Activated CD8-positive, alpha-beta T cell treated with anti-CD3 and anti-CD28 coated beads, Interleukin-2, amount 10 ng/mL, durations not matched to agents 7 days and 5 days (primary cell): ENCODE measurements at places on chromosomes 7 and 10.

DNA sequence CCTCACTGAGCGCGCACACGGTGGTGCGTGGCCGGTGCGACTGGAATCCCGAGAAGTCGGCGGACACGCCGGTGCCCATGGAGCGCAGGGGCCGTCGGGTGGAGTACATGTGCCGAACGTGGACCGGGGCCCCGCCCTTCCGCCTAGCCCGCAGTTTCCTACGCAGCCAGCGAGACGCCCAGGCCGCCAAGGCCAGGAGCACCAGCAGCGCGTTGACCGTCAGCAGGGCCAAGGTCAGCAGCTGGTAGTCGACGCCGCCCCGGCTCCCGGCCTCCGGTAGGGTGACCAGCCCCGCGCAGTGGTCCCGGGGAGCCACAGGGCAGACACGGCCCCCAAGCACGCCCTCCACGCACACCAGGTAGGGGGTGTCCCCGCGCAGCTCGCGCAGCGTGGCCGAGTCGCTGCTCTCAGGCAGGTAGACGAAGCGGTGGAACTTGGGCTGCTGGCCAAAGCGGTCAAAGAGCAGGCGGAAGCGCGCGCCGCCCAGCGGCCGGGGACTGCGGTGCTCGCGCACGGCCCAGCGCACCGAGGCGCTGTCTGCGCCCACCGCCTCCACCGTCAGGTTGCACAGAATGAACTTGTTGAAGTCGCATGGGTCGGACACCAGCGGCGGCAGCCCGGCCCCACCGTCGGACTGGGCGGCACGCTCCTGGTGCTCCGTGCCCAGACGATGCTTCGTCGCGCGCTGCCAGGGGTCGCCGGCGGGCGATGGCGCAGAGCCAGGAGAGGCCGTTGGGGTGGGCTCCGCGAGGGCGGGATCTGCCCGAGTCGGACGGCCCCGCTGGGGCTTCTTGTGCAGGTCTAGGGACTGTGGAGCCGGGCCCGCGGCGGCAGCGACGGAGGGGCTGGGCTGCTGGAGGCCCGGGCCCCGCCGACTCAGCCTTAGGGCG lies 2.2 kb downstream of the TRIL start:
- peaks cover 18% of the 10 kb centered on the region for H3K4me1 ChIP-seq
- H3K36me3 ChIP-seq = peaks cover 6% of the 10 kb centered on the region
- H3K27ac ChIP-seq = no peak overlapping the region
- H3K27me3 ChIP-seq = peaks cover 73% of the 10 kb centered on the region
- DNase-seq = peak; percentile 33

DNA sequence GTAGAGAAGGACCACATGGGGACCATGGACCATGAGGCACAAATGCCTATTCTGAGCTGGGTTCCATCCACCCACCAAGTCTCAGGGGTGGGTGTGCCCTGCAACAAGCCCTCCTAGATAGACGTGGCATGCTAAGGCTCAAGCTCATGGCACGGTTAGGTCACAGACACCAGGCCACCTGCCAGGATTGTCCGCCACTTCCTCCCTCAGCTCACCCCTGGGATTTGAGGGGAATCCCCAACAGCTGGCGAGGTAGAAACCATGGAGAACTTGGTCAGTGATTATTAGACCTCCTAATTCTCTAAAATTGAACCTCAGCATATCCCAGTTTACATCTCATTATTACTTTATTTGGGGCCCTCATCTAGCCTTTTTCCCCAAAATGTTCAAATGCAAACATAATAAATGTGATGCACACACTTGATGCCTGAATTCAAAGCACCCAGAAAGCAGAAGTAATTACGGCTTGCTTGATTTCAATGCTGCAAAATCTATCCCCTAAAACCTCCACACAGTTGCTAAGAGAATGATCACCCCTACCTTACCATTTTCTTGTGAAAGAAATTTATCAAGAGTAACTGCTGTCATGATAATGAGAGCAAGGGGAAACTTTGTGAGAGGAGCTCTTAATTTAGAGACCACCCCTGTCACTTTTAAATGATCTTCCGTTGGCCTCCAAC lies 366.6 kb upstream of the PFKP start:
- H3K36me3 ChIP-seq = no peaks in the 10 kb centered on the region
- no peak overlapping the region for H3K27ac ChIP-seq
- no peaks in the 10 kb centered on the region for H3K4me1 ChIP-seq
- H3K4me3 ChIP-seq = no peak overlapping the region

DNA sequence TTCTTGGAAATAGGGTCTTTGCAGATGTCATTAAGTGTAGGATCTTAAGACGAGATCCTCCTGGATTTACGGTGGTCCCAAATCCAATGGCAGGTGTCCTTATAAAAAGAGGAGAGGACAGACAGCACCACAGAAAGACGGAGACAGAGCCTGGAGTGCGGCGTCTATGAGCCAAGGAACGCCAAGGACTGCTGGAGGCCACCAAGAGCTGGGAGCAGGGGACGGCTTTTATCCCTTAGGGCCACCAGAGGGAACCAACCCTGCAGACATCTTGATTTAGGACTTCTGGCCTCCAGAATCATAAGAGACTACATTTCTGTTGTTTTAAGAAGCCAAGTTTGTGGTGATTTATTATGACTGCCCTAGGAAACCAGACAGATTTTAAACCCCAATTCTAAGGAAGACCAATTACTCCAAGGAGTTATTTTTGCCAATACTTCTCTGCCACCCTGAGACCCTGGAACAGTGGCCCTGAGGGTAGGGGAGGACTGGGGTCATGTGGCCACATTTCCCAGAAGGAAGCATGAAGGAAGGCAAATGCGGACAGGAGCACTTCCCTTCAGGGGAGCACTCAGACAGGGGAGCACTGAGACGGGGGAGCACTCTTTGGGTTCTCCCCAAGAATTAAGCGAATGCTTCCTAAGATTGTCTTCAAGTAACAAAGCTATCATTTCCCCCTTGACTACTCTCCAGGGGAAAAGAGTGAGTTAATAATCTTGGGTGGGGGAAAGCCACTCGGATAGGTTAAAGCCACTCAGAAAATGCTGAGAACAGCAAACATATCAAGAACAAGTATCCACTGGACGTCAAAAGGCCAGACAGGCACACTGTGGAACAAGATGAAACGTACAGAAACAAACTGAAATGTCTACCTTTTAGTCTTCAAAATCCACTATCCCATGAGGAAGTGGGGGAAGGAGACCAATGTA lies 67.5 kb downstream of the CHST15 start:
- DNase-seq = no peak
- H3K27me3 ChIP-seq = peaks cover 2% of the 10 kb centered on the region
- H3K4me3 ChIP-seq = no peak overlapping the region

DNA sequence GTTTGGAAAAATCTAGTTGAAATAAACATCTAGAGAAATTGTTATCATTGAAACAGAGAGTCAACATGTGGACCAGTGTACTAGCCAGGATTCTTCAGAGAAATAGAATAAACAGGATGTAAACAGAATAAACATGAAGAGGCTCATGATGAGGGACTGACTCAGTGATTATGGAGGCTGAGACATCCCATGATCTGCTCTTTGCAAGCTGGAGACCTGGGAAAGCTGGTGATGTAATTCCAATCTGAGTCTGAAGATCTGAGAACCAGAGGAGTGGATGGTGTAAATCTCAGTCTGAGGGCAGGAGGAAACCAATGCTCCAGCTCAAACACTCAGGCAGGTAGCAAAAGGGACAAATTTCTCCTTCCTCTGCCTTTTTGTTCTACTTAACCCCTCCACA lies 62.9 kb upstream of the FAM180A start:
- no peak overlapping the region for H3K27ac ChIP-seq
- no peak overlapping the region for H3K4me3 ChIP-seq
- DNase-seq = no peak
- no peaks in the 10 kb centered on the region for H3K36me3 ChIP-seq

GRCh38 chr7:50262916-50263690 lies 41.4 kb upstream of the IKZF1 start:
- DNase-seq = no peak
- no peaks in the 10 kb centered on the region for H3K27me3 ChIP-seq
- H3K27ac ChIP-seq = peak overlapping the region; percentile 91
- peak overlapping the region; percentile 35 for H3K4me3 ChIP-seq
- H3K4me1 ChIP-seq = peaks cover 89% of the 10 kb centered on the region

DNA sequence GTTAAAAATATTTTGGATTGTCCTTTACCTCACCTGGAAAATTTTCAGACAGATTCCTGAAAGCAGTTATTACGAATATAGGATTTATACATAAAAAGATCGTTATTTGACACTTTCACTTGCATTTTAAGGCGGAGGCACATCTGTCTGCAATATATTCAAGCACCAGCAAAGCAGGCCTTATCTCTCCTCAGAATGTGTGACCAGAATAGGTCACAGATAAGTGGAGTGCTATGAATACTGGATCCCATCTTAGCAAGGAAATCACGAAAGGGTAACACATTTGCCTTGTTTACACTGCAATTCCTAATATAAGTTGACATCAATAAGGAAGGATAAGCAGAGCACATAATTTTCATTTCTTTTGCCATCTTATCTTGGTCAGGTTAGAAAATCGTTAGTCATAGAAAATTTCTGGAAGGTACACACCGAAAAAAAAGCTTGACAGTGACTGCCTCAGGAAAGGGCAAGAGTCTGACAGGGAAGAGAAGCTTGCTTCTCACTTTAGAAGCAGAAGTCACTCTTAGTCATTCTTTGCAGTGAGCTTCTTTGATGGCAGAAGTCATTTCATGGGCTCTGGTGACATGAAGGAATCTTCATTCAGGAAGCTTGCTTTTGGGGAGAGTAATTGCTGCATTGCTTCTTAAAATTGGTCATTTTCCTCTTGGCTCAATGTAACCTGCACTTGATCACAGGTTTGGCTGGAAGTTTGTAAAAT lies 98.1 kb upstream of the STK17A start:
- H3K36me3 ChIP-seq = no peaks in the 10 kb centered on the region
- no peak overlapping the region for H3K27ac ChIP-seq
- H3K4me1 ChIP-seq = no peaks in the 10 kb centered on the region
- peaks cover 10% of the 10 kb centered on the region for H3K27me3 ChIP-seq

GRCh38 chr10:126301701-126302475 lies 86.4 kb downstream of the ADAM12 start:
- no peak overlapping the region for H3K4me3 ChIP-seq
- no peak for DNase-seq
- no peak overlapping the region for H3K27ac ChIP-seq

DNA sequence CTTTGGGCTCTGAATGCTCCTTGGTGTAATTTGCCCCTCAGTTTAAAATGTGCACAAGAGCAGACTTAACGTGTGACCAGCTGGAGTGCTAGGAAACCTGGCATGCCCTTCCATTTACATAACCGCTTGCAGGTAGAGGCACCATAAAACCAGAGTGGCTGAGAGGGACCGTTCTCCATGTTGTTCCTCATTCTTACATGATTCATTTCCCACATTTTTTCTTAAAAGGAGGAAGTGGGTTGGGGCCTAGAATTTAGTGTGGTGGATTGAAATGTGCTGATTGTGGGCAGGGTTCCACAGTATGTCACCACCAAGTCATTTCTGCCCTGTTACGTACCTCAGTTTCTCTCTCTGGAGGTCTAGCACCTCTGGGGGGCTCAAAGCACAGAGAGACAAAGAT lies 375.8 kb upstream of the VSTM2A start:
- DNase-seq = no peak
- H3K4me1 ChIP-seq = no peaks in the 10 kb centered on the region
- H3K27ac ChIP-seq = no peak overlapping the region
- H3K4me3 ChIP-seq = no peak overlapping the region

DNA sequence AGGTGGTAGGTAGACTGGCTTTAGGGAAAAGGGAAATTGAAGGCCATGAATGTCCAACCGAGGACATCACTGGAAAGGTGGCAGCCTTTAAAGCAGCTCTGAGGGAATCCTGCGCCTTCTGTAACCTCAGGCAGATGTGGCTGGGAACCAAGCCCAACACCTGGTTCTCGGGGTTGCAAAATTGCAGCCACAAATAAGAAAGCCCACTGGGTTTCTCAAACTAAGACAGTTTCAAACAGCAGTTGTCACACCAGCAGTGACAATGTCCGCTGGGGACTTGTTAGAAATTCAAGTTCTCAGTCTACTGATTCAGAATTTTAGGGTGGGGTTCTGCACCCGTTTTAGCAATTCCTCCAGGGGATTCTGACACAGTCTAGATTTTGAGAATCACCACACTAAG lies 42.7 kb upstream of the STEAP1B start:
- no peak overlapping the region for H3K27ac ChIP-seq
- DNase-seq = no peak
- H3K4me1 ChIP-seq = peaks cover 2% of the 10 kb centered on the region
- no peak overlapping the region for H3K4me3 ChIP-seq
- H3K36me3 ChIP-seq = no peaks in the 10 kb centered on the region

GRCh38 chr10:3072641-3073360 lies 5.5 kb downstream of the PFKP start:
- no peak overlapping the region for H3K27ac ChIP-seq
- H3K27me3 ChIP-seq = no peaks in the 10 kb centered on the region
- H3K4me3 ChIP-seq = no peak overlapping the region
- peaks cover 72% of the 10 kb centered on the region for H3K36me3 ChIP-seq
- DNase-seq = no peak
- H3K4me1 ChIP-seq = peaks cover 65% of the 10 kb centered on the region

DNA sequence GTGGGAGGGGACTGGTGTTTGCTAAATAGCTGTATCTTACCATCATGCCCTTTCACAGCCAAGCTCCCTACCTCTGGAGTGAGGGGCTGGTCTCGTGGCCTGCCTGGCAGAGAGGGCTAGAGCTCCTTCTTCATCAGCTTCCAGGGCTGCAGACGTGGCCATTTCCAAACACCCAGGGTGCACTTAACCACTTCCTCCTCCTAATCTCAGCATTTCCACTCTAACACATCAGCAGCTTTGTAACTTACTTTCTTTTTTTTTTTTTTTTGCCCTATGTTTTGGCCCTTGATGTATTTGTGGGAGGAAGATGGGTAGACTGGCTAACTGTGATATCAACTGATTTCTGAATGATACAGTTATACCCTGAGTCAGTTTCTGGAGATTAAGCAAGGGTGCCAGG lies 27.4 kb downstream of the LRRC4 start:
- H3K36me3 ChIP-seq = peaks cover 7% of the 10 kb centered on the region
- H3K27ac ChIP-seq = no peak overlapping the region
- H3K27me3 ChIP-seq = no peaks in the 10 kb centered on the region
- peaks cover 16% of the 10 kb centered on the region for H3K4me1 ChIP-seq
- no peak overlapping the region for H3K4me3 ChIP-seq

DNA sequence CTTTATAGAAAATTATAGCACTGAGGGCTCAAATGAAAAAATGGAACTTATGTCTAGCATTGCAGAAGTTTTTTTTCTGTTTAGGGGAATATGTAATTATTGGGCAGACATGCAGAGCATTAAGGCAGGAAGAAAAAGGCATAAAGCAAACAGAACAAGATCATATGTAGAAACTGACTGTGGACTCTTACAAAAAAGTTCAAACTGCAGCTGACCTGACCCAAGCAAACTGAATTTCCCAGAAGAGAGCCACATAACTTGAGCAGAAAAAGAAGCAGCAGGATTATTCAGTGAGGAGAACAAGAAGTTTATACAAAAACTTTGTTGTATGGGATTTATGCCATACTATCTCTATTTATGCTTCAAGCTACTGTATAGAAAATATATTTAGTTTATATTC lies 250.9 kb downstream of the PHF14 start:
- no peak overlapping the region for H3K27ac ChIP-seq
- peaks cover 17% of the 10 kb centered on the region for H3K27me3 ChIP-seq
- no peak for DNase-seq
- H3K36me3 ChIP-seq = no peaks in the 10 kb centered on the region
